ENCODE measurements at places on chromosomes 3 and 15.
A peak's percentile ranks its signal among the peaks of the same experiment; 100 is the strongest.

- DNase-seq: no peak
Observed at GRCh38 chr3:193915613-193916012, 220.3 kb upstream of the HES1 start.

DNA sequence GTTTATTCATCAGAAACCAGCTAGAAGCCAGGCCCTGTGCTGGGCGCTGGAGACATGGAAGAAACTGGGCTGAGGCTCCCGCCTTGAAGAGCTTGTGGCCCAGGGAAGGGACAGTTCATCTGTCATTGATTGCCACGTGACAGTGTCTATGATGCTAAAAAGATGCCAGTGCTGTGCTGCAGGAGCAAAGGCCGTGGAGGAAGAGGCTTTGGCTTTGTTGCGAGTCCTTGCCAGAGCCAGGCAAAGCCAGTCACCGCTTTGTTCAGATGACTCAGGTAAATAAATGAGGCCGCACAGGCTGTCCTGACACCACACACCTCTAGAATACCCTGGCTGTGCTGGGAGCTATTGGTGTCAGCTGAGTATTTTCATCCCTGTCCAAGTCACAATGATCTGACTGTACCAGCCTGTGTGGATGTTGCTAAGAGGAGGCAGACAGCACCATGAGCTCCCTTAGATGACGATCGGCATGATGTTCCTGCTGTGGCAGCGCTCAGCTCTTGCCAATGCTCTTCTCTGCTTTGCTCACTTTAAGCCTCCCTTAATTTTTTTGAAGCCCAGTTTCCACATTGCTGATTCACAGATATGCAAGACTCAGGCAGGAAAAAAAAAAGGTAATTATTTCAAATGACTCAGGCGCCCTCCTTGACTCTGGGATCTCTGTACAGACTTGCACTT lies 77.5 kb downstream of the CCNL1 start:
- no peak for DNase-seq

GRCh38 chr15:78212546-78213424 lies 21.6 kb downstream of the ACSBG1 start:
- DNase-seq: no peak

- DNase-seq: no peak
Observed at GRCh38 chr3:159831466-159831865, 157.2 kb upstream of the IL12A start.

DNA sequence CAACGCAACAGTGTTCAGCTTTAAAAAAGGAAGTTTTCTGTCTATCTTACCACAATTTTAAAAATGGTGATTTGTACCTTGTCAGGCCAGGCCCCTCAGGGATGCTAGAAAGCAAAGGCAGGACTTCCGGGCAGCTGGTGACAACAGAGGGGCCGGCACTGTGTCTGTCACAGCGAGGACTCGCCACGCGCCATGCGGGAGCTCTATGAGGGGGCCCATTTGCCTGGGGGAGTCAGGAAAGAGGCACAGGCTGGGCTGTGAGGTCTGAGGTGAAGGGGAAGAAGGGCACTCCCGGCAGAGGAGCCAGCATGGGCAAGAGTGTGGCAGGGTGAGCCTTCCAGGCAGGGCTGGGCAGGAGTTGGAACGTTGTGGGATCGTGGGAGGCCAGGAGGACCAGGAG lies 7.0 kb downstream of the IQSEC1 start:
- DNase-seq: no peak

DNA sequence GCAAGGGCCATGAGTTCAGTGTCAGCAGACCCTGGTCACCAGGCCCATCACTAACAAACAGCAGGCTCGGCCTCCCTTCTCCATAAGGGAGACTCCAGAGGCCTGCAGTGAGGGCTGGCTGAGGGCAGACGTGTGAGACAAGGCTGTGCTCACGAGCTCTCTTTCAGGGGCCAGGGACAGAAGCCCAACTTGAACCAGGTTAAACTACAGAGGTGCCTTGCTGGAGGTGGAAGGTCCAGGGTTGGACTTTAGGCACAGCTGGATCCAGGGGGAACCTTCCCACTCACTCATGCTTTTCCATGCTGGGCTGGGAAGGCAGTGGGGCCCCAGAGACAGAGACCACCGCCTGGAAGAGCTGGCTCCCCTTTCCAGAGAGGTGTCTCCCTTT lies 19.0 kb downstream of the CFAP100 start:
- no peak for DNase-seq

DNA sequence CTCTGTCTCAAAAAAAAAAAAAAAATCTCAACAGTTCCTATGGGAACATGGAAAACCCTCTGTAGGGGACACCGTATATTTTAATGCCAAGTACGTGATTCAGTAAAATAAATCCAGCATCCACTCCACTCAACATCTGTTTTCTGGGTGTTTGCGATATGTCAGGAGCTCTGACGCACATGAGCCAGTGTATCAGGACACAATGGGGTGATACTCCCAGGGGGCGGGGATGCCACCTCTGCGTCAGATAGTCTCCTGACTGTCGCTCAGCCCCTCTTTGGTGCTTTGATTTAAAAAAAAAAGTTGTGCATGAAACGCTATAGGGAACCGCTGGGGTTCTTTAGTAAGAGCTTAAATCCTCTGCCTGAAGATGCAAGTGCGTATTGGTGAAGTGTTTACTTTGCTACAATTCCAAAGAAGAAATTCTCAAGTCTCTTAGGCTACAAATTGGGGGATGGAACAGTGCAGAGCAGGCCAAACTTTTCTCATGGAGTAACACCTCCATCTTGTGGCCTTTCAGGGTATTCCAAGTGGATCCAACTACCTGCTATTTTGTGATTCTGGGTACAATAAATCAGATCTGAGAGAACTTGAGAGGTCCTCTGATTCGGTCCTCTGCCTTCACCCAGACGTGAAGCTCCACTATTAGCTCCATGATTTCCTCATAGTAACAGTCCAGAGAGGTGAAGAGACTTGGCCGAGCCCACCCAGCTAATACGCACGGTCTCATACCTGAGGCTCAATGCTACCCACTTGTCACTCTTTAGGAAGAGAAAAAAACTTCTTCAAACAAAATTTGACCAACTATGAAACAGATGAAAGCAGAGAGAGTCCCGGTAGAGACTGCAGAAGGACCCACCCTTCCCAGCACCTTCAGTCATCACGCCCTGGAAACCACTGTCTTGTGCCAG lies 9.3 kb upstream of the NR2E3 start:
- DNase-seq: peak; percentile 43

GRCh38 chr3:150454085-150454484 lies 46.0 kb downstream of the TSC22D2 start:
- DNase-seq: peak; percentile 47

DNA sequence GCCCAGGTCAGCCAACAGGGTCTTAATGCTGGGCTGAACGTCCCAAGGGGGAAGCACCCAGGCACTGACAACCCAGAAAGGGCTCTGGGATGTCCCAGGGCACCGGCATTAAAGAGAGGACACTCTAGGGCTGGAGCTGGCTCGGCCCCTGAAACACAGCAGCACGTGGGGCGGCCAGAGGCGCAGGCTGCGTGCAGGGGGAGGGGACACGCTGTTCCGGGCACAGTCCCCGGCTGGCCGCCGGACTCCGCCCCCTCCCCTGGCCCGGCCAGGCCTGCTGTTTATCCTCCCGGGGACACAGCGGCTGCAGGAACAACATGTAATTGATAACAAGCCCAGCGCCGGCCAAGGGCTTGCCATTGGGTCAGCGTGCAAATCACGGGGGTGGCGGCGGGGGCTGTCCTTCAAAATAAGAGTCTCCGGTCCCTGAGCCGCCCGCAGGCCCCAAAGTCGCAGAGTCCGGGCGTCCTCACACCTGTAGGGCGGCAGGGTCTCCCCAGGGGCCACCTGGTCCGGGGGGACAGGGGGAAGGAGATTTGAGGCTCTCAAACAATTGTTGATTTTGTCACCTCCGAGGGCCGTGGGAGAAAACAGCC lies 1.3 kb downstream of the KLF15 start:
- DNase-seq: peak; percentile 71

DNA sequence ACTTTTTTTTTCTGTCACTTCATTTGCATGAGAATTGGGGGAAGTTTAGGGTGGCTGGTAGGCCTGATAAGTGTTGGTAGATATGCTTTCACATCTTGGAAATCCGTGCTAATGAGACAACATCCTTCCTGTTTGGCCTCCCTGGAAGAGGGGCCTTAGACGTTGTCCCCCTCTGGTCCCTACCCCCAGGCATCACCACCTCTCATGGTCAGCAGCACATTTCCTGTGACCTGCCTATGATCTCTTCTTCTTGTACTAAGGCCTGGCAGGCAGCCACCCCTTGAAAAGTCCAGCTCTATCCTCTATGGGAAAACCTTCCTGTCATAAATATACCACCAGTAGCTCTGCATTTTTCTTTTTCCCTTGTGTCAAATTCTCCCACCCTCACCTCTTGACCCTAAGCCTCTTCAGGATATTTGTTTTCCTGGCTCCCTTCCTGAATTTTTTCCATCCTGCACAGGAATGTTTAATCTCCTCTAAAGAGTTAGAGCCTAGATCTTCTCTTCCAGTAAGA lies 107.8 kb downstream of the SNRK start:
- no peak for DNase-seq

- no peak for DNase-seq
Observed at GRCh38 chr15:78969687-78970349, 25.0 kb upstream of the CTSH start.

DNA sequence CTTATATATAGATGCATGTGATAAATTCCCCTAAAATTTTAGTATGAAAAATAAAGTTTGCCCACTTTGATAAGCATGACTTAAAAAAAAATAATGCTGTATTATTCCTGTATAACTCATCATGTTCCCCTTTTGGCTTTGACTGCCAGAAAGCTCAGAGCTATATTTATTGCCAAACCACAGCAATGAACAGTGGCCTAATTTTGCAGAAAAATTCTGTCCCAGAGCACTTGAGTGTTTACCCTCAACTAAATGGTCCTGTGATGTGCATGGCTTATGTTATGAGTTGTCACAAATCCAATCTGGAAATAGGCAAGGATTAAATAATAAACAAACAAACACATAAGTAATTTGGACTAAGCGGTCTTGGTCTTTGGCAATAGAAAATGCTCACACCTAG lies 276.7 kb downstream of the SLC9A9 start:
- DNase-seq: no peak

DNA sequence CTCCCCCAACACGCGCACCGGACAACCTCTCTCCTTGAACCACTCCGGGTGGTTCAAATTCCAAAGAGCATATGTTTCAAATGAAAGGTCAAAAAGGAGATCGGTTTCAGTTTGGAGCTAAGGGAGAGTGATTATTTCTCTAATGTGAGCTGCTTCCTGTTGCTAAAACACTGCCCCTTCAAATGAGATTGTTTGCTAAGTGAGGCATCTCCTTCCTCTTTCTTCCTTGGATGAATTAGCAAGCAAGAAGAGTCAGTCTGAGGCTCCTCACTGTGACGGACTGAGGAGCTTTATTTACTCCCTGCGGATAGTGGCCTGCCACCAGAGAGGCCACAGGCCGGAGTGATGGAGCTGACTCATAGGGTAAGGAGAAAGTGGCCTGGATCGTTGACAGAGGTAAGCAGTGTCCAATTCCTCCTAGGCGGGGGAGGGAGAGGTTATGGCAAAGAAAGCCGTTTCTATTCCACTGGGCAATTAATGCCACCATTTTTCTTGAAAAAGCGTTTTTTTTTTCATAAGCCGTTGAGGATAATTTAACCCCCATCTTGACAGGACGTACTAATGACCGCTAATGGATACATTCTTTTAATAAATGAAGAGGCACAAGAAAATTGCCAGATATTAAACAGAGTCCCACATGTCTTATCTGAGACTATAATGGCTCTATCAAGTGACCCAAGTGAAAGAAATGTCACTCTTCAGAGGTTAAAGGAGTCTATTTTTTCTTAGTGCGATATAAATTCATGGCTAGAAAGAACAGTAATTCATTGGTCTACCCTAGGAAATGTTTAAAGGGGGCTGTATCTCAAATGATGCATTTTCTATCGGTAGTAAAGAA lies 167.0 kb upstream of the ANKRD28 start:
- DNase-seq: peak; percentile 21
